ENCODE measurements at places on chromosomes 16 and 17. TPM values are rescaled to one million over a fixed set of nuclear protein-coding genes. Genes with fewer than 3 reads are reported as not detected.

The NXPH3 gene
- total RNA-seq, result 0.39 TPM

The KRT32 gene
- total RNA-seq, result not detected

The CDH13 gene
- total RNA-seq, result not detected

The CHST6 gene
- 0.22 TPM for total RNA-seq

The NXN gene
- total RNA-seq, result 26.7 TPM

The C1QTNF8 gene
- not detected for total RNA-seq

Measured in A549 treated with ZK216348 at 1 μM for 4 hours (cell line).